ENCODE measurements at places on chromosomes 7 and 10.

DNA sequence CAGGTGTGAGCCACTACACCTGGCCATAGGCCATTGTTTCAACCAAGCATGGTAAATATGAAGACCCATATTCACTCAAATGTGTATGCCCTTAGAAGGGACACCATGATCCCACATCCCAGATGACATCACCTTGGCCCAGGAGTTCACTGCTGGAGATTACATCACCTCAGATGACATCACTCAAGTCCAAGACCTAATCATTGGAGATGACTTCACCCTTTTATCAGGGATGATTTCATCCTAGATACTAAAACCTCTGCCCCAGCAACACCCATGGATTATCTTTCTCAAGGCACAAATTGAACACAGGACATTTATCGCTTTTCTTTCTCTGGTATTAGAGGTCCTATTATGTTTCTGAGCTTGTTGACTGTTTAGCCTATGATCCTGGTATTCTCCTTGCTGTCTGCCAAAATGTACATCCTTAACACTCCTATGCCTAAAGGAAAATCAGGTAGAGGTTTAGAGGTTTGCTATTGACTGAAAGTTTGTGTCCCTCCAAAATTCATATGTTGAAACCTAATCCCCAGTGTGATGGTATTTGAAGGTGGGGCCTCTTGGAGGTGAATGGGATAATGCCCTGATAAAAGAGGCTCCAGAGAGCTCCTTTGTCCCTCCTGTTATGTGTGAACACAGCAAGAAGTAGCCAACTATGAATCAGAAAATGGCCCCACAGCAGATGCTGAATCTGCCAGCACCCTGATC is 9.8 kb upstream of the CYP2C18 start:
- DNase-seq, result no peak

GRCh38 chr10:61752111-61753011 is 89.6 kb downstream of the CABCOCO1 start:
- DNase-seq, result no peak

GRCh38 chr7:149559711-149560110 is 62.1 kb upstream of the ZNF746 start:
- DNase-seq, result peak; percentile 21

DNA sequence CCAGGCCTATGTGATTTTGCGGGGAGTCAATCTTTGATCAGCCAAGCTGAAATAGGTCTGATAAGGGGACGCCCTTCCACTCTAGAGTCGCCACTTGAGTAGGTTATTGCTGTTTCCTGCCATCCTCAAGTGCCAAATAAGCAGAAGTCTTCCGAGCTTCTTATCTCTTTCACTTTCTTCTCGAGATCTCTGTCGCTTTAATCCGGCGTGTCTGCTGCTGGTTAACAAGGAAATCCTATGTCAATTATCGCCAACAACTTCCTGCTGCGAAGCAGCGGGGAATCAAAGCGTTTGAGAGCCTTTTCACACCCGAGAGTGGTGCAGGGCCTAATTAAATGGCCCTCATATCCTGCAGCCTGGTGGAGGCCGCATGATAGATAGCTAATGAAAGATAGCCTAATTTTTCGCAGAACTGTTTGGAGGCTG is 215.9 kb downstream of the RAB11FIP2 start:
- peak; percentile 14 for DNase-seq

DNA sequence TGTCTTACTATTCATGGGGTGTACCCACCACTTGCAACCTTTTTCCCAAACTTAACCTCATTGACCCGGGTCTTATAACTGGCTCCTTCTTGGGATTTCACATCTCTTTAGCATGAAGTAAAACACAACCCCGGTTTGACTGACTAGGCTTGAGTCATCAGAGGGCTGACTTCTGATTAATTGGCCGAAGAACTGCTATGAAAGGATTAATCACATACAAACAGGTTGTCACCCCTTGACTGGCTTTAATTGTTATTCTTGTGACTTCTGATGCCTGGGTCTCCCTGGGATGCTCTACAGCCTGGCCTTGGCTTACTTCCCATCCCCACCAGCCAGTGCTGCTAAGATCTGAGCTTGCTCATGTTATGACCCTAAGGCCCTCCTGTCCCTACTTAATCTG is 8.8 kb upstream of the CRPPA start:
- no peak for DNase-seq

GRCh38 chr10:132648851-132649528 is 111.4 kb downstream of the INPP5A start:
- no peak for DNase-seq

DNA sequence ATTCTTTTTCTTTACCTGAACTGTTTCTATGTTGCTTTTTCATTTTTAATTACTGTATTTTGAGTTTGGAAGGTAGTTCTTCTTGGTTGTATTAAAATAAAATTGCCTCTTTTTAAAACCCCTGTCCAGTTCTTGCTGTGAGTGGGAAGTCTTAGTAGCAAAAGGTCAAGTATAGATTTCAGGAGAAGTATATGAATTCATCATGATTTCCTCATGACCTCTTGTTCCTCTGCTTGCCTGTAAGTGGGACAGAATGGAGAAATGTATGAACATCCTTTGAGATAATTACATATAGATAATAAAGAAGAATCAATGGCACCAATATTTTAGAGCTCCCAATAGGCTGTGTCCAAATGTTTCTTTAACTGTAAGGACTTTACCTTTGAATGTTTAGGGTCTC is 126.2 kb downstream of the LRRC4 start:
- DNase-seq, result no peak

- no peak for DNase-seq
Observed at GRCh38 chr7:40412323-40412722, 277.5 kb downstream of the SUGCT start.

- DNase-seq, result no peak
Observed at GRCh38 chr10:25504838-25505237, 330.0 kb downstream of the GPR158 start.

- DNase-seq, result no peak
Observed at GRCh38 chr10:113122947-113123346, 172.9 kb downstream of the TCF7L2 start.

DNA sequence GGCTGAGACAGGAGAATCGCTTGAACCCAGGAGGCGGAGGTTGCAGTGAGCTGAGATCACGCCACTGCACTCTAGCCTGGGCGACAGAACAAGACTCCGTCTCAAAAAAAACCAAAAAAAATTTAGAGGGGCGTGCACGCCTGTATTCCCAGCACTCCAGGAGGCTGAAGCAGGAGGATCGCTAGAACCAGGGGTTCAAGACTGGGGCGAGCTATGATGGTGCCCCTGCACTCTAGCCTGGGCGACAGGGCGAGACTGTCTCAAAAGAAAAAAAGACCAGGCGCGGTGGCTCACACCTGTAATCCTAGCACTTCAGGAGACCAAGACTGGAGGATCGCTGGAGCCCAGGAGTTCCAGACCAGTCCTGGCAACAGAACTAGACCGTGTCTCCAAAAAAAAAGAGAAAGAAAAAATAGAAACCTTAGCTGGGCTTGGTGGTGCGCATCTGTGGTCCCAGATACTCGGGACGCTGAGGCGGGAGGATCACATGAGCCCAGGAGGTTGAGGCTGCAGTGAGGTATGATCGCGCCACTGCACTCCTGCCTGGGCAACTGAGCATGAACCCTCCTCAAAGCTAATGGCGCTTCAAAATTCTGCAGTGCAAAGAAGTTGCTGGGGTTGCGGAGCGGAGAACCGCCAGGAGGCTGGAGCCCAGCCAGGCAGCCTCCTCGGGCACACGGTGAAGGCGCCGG is 382 bp upstream of the MBLAC1 start:
- no peak for DNase-seq

GRCh38 chr7:8628656-8629055 is 195.2 kb downstream of the NXPH1 start:
- DNase-seq, result no peak

DNA sequence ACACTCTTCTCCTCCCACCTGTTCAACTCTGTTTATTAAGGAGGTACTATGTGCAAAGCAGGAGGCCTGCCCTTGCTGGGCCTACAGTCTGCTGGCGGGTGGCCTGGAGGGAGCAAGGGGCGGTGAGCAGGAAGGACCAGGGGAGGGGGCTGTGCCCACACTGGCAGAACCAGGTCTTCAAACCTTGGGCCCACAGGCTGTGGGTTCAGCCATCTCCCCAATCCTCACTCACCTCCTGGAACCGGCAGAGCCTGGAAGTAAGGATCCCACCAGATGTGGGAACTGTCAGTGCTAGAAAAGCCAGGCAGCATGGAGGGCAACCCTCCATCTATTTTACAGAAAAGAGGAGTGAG is 50.8 kb downstream of the CAMK2B start:
- no peak for DNase-seq

GRCh38 chr10:81514811-81515210 is 360.2 kb upstream of the NRG3 start:
- no peak for DNase-seq

DNA sequence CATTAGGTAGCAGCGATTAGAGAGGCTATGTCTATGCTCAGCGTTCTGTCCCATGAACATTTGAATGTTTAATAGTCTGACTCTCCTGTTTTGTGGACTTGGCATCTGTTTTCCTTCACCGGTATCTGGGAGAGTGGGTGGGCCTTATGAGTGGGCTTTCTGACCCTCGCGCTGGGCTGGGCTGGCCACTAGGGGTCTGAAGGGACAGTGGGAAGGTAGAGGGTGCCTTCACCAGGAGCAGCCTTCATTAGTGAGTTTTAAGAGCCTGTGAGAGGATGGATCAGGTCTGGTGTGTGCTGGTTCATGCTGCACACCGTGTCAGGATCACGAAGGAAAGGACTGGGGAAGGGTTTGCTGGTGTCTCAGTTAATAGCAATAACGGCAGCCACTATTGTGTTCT is 33.4 kb downstream of the DCLRE1A start:
- DNase-seq, result no peak

DNA sequence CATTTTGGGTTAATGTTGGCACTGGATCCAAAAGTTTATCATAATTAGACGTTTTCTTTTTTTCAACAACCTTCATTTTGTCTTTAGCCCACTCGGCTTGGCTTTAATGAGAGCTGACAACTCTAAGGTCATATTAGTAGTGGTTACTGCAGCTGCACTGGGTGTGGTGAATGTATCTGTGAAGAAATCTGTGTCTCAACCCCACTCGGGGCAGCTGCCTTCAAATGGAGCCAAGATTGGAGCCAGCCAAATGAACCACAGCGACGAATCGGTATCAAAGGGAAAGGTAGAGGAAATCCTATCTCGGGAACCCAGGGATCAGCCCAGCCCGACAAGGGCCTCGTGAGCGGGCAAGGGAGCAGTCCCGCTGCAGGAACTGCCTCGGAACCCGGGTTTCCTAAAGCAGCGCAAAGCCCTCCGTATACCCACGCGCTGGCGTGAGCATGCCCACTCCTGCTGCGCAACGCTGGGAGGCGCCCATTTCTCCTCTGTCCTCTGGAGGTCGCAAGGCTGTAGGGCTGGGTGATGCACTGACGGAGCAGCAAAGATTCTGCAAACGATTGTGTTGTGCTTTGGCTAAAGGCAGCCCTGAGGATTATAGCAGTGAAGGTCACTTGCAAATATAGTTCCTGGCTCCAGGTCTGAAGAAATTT is 98.7 kb upstream of the MBL2 start:
- DNase-seq, result no peak

GRCh38 chr10:59606551-59606961 is 103.1 kb downstream of the SLC16A9 start:
- DNase-seq, result no peak

GRCh38 chr10:127193125-127193524 is 3.3 kb downstream of the INSYN2A start:
- DNase-seq, result no peak

DNA sequence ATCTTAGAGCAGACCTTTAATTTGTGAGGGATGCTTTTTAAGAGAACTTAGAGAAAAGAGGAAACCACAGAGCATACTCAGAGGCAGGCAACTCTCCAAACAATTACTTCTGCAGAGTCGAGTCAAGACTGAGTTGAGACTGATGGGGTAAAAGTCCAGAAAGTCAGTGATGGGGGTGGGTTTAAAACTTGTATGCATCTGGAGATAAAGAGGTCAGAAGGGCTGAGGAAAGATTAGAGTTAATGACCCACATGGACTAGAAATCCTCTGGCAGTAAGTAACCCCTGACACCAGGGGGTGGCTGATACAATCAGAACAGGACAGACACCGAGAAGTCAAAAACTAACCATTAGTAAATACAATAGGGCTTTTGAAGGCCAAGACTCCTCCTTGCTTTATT is 42.4 kb upstream of the SEPTIN7 start:
- peak; percentile 68 for DNase-seq

GRCh38 chr10:77114181-77114821 is 523.3 kb downstream of the KCNMA1 start:
- DNase-seq, result no peak

DNA sequence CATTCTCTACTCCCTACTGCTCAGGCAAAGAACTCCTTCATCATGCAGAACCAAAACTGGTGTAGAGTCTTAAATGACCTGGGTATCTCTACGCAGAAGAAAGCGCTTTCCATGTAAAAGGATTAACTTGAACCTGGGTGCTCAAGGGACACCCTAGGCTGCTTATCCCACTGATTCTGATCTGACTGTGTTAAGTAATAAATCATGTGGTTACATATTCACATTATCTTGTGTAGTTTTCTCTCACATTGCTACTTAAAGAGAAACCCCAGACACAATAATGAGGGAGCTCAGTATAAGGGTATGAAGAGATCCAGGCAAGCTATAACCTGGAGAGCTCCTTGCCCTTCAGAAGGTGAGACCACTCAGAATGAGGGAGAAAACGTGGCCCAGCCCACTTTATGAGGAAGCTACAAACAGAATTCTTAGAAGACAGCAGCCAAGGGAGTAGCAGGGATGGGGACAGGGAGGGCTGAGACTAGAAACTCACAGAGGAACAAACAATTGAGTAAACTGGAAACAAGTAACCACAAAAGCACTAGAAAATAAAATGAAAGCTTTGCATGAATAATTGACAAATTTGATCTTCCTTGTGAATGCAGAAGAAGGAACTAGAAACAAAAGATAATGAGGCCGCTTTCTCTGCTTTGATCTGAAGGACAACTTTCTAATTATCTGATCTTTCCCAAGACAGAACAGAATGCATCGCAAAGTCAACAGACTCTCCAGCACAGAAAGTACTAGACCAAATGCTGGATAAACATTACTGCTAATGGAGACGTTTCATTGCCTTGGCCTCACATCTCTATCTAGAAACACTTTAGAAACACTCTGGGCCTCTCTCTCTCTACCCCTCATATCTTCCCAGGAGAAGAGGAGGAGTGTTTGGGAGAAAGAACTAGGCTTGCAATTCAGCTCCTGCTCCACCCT is 76.1 kb downstream of the LRRC17 start:
- peak; percentile 35 for DNase-seq

GRCh38 chr10:24416248-24416647 is 207.3 kb downstream of the KIAA1217 start:
- no peak for DNase-seq

DNA sequence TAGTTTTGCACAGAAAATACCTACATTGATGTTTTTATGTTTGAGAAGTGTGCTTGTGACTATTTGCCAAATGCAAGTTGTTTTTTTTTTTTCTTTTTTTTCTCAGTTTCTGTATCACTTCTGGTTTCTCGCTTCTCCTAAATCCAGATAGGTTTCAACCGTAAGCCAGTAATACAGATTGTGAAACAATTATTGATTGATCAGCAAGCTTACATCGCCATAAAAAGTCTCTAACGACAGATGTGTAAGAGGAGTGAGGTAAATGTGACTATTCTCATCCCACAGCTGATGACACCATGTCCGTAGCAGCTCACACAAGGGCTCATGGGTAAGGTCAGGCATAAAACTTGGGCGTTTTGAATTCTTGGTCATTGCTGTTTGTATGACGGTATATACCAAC is 202.8 kb upstream of the AKR1E2 start:
- DNase-seq, result no peak
